ENCODE measurements at places on chromosomes 13 and 19. TPM values are rescaled to one million over a fixed set of nuclear protein-coding genes. Genes with fewer than 3 reads are reported as not detected.
A peak's percentile ranks its signal among the peaks of the same experiment; 100 is the strongest.

The ZNF497 gene
- 0.28 TPM for total RNA-seq

The JAK3 gene
- total RNA-seq, result 4.3 TPM

The RDH8 gene
- total RNA-seq, result not detected

The ZNF132 gene
- total RNA-seq, result 12.2 TPM

The PSG7 gene
- total RNA-seq, result not detected

DNA sequence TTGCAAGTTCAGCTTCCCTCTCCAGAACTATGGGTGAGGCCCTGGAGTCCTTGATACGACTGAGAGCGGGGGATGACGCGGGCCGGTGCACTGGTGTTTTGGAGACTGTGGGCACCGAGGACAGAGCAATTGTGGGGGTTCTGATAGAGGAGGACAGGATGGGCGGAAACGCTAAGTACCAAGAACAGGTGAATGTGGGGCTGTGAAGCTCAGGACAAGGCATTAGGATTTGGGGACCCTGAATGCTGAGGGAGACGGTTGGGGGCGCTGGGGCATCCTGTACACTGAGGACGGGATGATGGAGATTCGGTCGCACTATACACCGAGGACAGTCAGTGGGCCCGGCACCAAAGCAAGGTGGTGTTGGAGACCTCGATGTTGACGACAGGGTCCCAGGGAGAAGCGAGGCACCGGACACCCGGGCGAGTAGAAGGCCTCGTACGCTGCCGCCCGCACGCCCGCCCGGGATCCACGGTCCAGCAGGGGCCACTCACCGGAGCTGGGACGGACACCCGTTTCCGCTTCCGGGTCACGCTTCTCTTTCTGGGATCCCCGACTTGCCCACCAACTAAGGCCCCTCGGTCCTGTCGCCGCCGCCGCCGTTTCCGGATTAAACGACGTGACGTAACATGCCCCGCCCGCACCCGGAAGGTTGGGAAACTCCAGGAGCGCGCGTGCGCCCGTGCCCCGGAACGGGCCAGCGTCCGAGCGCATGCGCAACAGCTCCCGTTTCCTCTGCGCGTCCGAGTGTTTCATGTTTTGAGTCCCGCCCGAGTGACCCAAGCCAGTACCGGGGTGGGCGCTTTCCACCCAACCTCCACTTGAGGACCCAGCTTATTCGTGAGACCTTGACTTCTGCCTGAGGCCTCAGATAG, at the start of gene CHMP2A:
Gene CHMP2A (minus strand): TSS at position 612 of the 875 bp plus-strand sequence. CDS start 893 bp downstream, outside the sequence.
- peak; percentile 100 for DNase-seq
- H3K4me1 ChIP-seq, result peaks cover 41% of the 10 kb centered on the region

DNA sequence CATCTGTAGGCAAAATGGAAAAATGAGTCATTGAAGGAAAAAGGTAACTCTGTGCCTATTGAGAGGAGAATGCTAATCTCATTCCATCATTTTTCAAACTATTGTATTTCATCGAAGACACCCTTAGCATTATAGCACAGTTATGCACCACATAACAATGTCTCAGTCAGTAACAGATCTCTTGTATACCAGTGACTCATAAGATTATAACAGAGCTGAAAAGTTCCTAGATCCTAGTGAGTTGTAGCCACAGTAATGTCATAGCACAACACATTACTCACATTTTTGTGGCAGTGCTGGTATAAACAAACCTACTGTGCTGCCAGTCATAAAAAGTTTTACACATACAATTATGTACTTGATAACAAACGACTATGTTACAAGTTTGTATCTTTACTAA, 1077.6 kb downstream of the DIAPH3 start:
- H3K27me3 ChIP-seq, result no peaks in the 10 kb centered on the region
- H3K27ac ChIP-seq, result no peak overlapping the region
- no peak for DNase-seq
- no peaks in the 10 kb centered on the region for H3K36me3 ChIP-seq
- no peaks in the 10 kb centered on the region for H3K4me1 ChIP-seq

- no peak overlapping the region for H3K27ac ChIP-seq
- H3K4me3 ChIP-seq, result no peak overlapping the region
- H3K4me1 ChIP-seq, result no peaks in the 10 kb centered on the region
- DNase-seq, result no peak
- no peaks in the 10 kb centered on the region for H3K36me3 ChIP-seq
These were observed 984.1 kb downstream of the UQCRFS1 start for GRCh38 chr19:28228854-28229253.

DNA sequence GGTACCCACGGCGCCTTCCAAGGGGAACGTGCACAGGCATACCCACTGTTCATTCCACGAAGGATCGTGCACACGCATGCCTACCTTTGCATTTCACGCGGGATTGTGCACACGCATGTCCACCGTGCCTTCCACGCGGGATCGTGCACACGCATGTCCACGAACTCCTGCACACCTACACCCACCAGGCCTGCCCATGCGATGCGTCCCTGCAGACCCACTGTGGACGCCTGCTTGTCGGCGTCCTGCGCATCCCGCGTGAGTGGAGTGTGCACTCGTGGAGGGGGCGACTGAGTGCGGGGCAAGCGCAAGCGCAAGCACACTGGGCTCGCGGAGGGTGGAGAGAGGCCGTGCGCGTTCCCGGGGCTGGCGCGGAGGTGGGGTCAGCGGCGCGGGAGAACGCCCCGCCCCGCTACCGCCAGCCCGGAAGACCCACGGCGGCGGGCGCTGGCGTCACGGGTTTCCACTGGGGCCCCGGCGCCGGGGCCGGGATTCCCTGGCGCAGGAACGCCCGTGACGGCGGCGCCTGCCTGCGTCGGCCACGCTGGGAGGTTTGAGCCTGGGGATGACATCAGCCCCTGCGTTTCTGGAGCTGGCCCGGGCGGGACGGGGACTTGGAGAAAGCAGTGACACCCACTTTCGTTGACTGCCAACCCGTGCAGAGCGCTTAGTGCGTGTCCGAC, 18.7 kb downstream of the GADD45B start:
- H3K27me3 ChIP-seq, result no peaks in the 10 kb centered on the region
- DNase-seq, result peak; percentile 94
- peaks cover 31% of the 10 kb centered on the region for H3K4me1 ChIP-seq
- H3K27ac ChIP-seq, result peak overlapping the region; percentile 94
- H3K4me3 ChIP-seq, result peak overlapping the region; percentile 62
- H3K36me3 ChIP-seq, result no peaks in the 10 kb centered on the region

GRCh38 chr19:4988770-4989251, 19.9 kb downstream of the KDM4B start:
- H3K27ac ChIP-seq, result peak overlapping the region; percentile 43
- peak; percentile 90 for DNase-seq
- H3K4me3 ChIP-seq, result no peak overlapping the region
- H3K36me3 ChIP-seq, result no peaks in the 10 kb centered on the region
- peaks cover 54% of the 10 kb centered on the region for H3K4me1 ChIP-seq

GRCh38 chr19:11251650-11252314, 10.5 kb downstream of the DOCK6 start:
- H3K4me3 ChIP-seq, result no peak overlapping the region
- H3K4me1 ChIP-seq, result no peaks in the 10 kb centered on the region
- H3K27me3 ChIP-seq, result no peaks in the 10 kb centered on the region
- no peaks in the 10 kb centered on the region for H3K36me3 ChIP-seq
- no peak for DNase-seq

- no peaks in the 10 kb centered on the region for H3K4me1 ChIP-seq
- H3K27me3 ChIP-seq, result no peaks in the 10 kb centered on the region
- no peak overlapping the region for H3K4me3 ChIP-seq
- H3K36me3 ChIP-seq, result no peaks in the 10 kb centered on the region
- no peak for DNase-seq
These were observed 17.9 kb downstream of the COG3 start for GRCh38 chr13:45482571-45483173.

DNA sequence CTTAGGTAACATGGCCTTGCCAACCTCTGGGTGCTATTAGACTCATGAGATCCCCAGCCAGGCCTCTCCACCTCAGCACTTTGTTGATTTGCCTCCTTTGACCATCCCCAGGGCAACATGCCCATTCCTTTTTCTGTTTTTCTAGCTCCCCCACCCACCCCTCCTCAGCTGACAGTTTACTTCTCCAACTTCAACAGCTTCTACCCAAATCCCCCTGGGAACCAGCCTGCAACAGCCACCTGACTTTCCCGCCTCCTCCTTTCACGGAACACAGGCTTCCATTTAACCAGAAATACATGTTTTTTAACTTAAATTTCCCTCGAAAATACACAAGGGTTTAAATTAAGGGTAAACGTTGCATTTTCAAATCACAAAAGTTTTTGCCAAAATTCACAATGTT, 117.3 kb downstream of the DLEU7 start:
- H3K27ac ChIP-seq, result no peak overlapping the region
- no peaks in the 10 kb centered on the region for H3K4me1 ChIP-seq
- H3K27me3 ChIP-seq, result no peaks in the 10 kb centered on the region
- no peak for DNase-seq
- H3K36me3 ChIP-seq, result no peaks in the 10 kb centered on the region

GRCh38 chr13:34502011-34502410, 440.1 kb upstream of the NBEA start:
- no peaks in the 10 kb centered on the region for H3K4me1 ChIP-seq
- DNase-seq, result no peak

GRCh38 chr13:45870232-45870631, 18.7 kb upstream of the SIAH3 start:
- no peak overlapping the region for H3K27ac ChIP-seq
- no peaks in the 10 kb centered on the region for H3K36me3 ChIP-seq
- H3K4me3 ChIP-seq, result no peak overlapping the region
- no peak for DNase-seq
- H3K27me3 ChIP-seq, result no peaks in the 10 kb centered on the region

- no peaks in the 10 kb centered on the region for H3K36me3 ChIP-seq
- no peaks in the 10 kb centered on the region for H3K27me3 ChIP-seq
- DNase-seq, result no peak
- no peak overlapping the region for H3K4me3 ChIP-seq
These were observed 52.2 kb downstream of the SPATA13 start for GRCh38 chr13:24212674-24213073.

- H3K36me3 ChIP-seq, result no peaks in the 10 kb centered on the region
- H3K4me1 ChIP-seq, result no peaks in the 10 kb centered on the region
- H3K27me3 ChIP-seq, result no peaks in the 10 kb centered on the region
- H3K4me3 ChIP-seq, result no peak overlapping the region
These were observed 484.5 kb downstream of the LIG4 start for GRCh38 chr13:107730813-107731212.

- H3K27ac ChIP-seq, result no peak overlapping the region
- DNase-seq, result no peak
- H3K36me3 ChIP-seq, result no peaks in the 10 kb centered on the region
- H3K4me1 ChIP-seq, result no peaks in the 10 kb centered on the region
- H3K27me3 ChIP-seq, result no peaks in the 10 kb centered on the region
These were observed 77.0 kb upstream of the TSC22D1 start for GRCh38 chr13:44652962-44653660.

- DNase-seq, result peak; percentile 80
- H3K4me3 ChIP-seq, result no peak overlapping the region
These were observed 50.4 kb downstream of the MYO9B start for GRCh38 chr19:17125728-17126677.

DNA sequence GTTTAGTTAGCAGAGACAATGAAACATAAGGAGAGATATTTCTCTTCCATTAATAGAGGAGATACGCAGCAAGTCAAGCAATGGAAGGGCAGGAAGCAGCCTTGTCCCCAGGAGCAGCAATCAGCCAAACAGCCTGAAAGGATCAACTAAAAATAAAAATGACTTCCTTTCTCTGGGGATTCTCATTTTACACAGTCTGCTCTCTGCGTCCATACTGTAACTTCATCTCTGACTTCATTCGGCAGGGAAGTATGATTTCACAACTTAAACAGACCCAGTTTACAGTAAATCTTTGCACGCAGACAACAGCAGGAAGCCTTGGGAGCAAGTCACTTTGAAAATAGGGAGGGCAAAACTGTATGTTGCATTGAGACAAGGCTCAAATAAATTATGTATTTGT, 826.7 kb downstream of the DIAPH3 start:
- no peaks in the 10 kb centered on the region for H3K4me1 ChIP-seq
- no peak for DNase-seq
- no peaks in the 10 kb centered on the region for H3K36me3 ChIP-seq
- no peak overlapping the region for H3K27ac ChIP-seq
- no peaks in the 10 kb centered on the region for H3K27me3 ChIP-seq

GRCh38 chr13:101965096-101965495, 436.8 kb downstream of the FGF14 start:
- no peak for DNase-seq
- no peaks in the 10 kb centered on the region for H3K27me3 ChIP-seq
- no peaks in the 10 kb centered on the region for H3K36me3 ChIP-seq
- no peak overlapping the region for H3K27ac ChIP-seq

DNA sequence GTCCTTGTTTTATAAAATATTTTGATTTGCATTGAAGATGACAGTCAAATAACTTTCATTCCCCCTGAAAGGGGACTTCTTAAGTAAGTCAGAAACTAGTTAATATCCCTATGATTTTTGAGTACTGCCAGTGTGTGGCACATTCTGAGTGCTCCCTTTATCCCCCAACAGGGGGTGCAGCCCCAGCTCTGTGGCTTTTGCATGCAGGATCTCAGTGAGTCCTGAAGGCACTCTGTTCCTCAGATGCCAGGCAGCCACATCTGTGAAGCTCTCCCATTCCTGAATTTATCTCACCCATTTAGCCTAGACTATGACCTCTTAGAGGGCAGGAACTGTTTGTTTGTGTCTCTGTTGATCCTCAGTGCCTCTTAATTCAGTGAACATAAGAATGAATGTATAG, 123.1 kb downstream of the CDK8 start:
- DNase-seq, result no peak
- H3K4me1 ChIP-seq, result peaks cover 9% of the 10 kb centered on the region
- H3K36me3 ChIP-seq, result no peaks in the 10 kb centered on the region
- H3K27me3 ChIP-seq, result no peaks in the 10 kb centered on the region

- H3K4me1 ChIP-seq, result no peaks in the 10 kb centered on the region
- H3K27me3 ChIP-seq, result no peaks in the 10 kb centered on the region
- no peaks in the 10 kb centered on the region for H3K36me3 ChIP-seq
- no peak overlapping the region for H3K4me3 ChIP-seq
These were observed 978.3 kb downstream of the UQCRFS1 start for GRCh38 chr19:28234637-28235036.

DNA sequence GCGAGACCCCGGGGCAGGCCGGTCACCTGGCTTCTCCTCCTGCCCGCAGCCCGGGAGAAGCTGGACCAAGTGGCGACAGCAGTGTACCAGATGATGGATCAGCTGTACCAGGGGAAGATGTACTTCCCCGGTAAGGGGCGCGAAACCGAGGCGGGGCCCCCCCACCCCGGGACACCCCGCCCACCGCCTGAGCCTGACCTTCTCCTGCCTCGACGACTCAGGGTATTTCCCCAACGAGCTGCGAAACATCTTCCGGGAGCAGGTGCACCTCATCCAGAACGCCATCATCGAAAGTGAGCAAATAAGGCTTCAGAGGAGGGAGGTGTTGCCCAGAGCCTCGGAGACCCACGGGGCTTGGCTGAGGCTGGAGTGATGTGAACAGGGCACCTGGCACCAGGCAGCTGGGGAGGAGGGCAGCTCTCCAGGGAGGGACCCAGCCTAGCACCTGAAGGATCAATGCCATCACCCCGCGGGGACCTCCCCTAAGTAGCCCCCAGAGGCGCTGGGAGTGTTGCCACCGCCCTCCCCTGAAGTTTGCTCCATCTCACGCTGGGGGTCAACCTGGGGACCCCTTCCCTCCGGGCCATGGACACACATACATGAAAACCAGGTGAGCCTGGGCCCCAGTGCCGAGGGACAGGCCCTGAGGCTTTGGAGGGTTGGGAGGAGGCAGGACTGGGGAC, 629 bp downstream of the IZUMO4 start:
- peaks cover 34% of the 10 kb centered on the region for H3K36me3 ChIP-seq
- peak overlapping the region; percentile 75 for H3K27ac ChIP-seq
- H3K27me3 ChIP-seq, result no peaks in the 10 kb centered on the region
- H3K4me1 ChIP-seq, result no peaks in the 10 kb centered on the region
- DNase-seq, result peak; percentile 80

All from sigmoid colon (tissue), 7 donors.